ENCODE measurements at places on chromosomes 5 and 9. TPM values are rescaled to one million over a fixed set of nuclear protein-coding genes. Genes with fewer than 3 reads are reported as not detected.

Gene INSYN2B
- polyA plus RNA-seq = not detected

Gene ITGA2
- 1.0 TPM for polyA plus RNA-seq

Gene PRRX2
- polyA plus RNA-seq = 9.2 TPM

Gene GAS1
- polyA plus RNA-seq = 3.3 TPM

Gene C1QTNF2
- polyA plus RNA-seq = 1.4 TPM

Gene JMY
- polyA plus RNA-seq = 1.7 TPM

Gene RIOK2
- polyA plus RNA-seq = 5.4 TPM

Gene QRFP
- not detected for polyA plus RNA-seq

Gene WWC1
- polyA plus RNA-seq = 16.4 TPM

Gene EMB
- 13.6 TPM for polyA plus RNA-seq

Gene CHSY3
- 0.24 TPM for polyA plus RNA-seq

Gene ZNF366
- polyA plus RNA-seq = not detected

Gene ARHGEF39
- 18.7 TPM for polyA plus RNA-seq

Gene PURA
- 0.98 TPM for polyA plus RNA-seq

Gene DBH
- 0.24 TPM for polyA plus RNA-seq

Gene IFNA2
- not detected for polyA plus RNA-seq

Gene CNTNAP3B
- polyA plus RNA-seq = 1.3 TPM

Gene SCGB3A1
- 0.20 TPM for polyA plus RNA-seq

Gene CCDC183
- polyA plus RNA-seq = 1.1 TPM

Gene ZNF483
- 3.2 TPM for polyA plus RNA-seq

All from H1 (cell line).